ENCODE measurements at places on chromosomes 7 and 10.

- no peak for DNase-seq
Observed at GRCh38 chr10:80407812-80408241, 524 bp upstream of the PRXL2A start.

- peak; percentile 73 for DNase-seq
Observed at GRCh38 chr7:36986948-36987724, 262.8 kb upstream of the AOAH start.

- no peak for DNase-seq
Observed at GRCh38 chr10:99389729-99390480, 40.5 kb downstream of the GOT1 start.

DNA sequence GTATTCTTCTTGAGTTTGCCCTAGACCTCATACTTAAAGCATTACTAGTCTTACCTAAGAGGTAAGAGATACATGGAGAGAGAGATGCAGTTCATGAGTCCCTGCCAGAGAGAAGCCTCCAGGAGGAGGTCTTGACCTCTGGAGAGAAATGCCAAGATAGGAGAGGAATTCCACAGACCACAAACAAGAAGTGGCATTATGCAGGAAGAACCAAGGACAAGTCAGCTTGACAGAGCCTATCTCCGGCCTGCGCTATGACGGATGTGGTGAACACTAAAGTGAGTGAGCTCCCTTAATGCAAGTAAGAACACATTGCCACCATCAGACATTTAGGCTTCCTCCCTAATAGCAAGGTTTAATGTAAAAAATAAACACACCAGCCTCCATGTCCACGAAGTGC lies 27.9 kb upstream of the COL1A2 start:
- DNase-seq, result no peak

GRCh38 chr10:86373251-86373650 lies 6.7 kb upstream of the GRID1 start:
- no peak for DNase-seq

GRCh38 chr10:13095094-13095493 lies 4.9 kb upstream of the OPTN start:
- DNase-seq, result no peak

DNA sequence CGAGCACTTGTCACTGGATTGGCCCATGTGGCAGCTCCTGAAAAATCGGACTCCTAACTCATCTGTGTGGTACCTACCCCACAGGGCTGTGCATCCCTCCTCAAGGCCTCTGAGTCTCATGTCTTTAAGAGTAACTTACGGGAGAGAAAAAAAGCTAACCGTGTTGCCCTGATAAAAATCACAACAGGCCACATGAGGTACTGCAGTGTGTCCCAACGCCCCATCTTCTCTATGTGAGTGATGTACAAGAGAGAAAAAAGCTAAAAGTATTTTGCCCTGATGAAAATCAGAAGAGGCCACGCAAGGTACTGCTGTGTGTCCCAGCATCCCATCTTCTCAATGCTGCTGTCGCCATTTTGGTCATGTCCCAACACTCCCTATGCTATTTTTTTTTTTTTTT lies 41.2 kb upstream of the ADRB1 start:
- DNase-seq, result no peak

DNA sequence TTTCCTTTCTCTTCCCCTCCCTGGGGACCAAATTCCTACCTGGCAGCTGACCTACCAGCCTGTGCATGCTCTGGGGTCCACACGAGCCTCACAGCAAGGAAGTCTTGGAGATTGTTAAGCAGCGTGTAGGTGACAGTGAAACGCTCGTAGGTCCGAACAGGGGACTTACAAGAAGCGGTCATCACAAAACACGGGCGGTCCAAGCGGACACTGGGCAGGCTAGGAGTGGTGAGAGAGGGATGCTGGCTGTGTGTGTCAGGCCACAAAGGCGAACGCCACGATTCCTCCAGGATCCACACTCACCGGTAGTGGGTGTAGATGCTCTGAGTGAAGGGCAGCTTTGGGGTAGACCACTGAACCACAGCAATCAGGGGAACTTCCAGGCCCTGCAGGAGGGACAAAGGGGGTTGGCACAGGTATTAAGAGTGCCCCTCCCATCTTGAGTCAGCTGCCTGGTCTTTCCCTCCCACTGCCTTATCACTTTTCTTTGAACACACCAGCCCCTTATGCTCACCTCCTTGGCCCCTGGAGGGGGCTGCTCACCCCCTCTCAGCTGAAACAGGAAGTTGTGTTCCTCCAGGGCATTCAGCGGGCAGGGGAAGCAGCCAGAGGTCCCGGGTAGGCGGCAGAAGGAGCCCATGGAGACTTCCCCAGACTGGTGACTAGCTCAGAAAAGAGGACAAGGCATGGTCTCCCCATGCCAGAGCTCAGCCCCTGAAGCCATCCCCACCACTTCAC lies 2.0 kb downstream of the TRAPPC14 start:
- peak; percentile 78 for DNase-seq

- DNase-seq, result no peak
Observed at GRCh38 chr7:112182749-112183148, 23.4 kb downstream of the DOCK4 start.

DNA sequence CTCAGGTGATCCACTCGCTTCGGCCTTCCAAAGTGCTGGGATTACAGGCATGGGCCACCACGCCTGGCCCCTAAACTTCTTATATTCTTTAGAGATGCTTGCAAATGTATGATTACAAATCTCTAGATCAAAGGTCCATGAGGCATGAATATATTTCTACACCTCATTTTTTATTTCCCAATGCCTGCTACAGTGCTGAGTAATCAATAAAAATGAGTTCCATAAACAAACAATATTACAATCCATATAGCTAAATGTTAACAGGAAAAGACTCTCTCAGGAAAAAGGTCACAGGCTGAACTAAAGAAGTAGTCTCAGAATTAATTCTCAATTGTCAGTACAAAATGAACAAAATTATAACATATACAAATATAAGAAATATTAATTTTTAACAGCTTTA lies 90.8 kb downstream of the LMBR1 start:
- DNase-seq, result no peak

GRCh38 chr7:7779888-7780287 lies 61.5 kb upstream of the RPA3 start:
- peak; percentile 59 for DNase-seq

DNA sequence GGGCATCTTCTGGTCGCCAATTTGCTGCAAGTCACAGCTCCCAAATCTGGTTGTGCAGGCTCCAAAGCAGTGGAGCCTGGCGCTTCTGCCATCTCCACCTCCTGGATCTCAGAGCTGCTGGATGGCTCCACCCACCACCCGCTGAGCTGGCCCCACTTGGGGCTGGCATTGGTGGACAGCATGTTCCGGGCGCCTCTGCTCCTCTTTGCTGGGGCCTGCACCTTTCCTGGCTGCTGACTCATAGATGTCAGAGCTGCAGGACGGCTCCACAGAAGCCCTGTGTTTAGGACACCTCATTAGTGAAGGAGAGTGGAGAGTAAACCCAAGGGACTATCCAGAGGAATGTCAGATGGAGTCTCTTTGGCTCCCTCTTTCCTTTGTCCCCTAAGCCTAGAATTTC lies 27.4 kb downstream of the MAPK8 start:
- DNase-seq, result no peak

- DNase-seq, result no peak
Observed at GRCh38 chr10:102268375-102268888, 23.1 kb downstream of the GBF1 start.

DNA sequence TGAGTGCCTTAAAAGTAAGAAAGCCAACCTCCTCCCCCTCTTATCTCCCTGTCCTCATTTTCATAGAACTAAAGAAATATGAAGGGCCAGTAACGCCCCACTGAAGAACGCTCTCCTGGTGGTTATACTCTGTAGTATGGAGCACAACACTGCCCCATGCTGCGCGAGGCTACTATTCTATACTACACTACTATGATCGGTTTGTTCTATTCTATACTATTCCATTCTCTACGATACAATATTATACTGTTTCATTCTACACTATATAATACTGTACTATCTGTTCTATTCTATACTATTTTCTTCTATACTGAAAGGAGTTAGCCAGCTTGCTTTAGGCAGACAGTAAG lies 34.8 kb downstream of the DIP2C start:
- no peak for DNase-seq

DNA sequence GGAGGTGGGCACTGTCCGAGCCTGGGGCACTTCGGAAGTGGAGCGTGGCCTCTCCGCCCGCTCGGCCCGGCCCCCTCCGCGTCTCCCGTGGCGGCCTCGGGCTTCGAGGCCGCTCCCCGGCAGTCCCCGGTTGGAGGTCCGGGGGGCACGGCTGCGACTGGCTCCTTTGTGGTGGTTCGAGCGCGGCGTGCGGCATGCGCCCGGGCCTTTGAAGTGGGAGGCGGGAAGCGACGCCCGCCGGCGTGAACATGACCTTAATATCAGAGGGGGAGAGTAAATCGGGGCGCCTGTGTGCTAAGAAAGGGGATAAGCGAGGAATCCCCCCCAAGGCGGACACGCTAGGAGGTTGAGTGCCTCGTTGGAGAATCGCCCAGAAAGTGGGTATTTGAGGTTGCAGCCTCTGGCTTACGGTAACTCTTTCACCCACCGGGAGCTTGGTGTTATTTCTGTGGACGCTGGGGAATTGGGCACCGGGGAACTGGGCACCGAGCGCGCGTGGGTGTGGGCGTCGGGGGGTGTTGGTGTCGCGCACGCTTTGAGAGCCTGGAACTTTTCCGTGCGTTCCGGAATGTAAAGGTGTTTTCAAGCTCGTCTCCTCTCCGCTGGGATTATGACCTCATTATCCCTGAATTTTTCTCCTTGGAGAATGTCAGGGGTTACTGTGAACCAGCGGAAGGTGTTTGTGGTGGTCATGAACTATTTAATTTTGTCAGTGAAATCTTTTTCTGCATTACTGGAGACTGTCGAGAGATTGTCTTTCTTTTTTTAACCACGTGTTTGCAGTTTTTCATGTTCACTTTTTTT lies 660 bp downstream of the SUV39H2 start:
- peak; percentile 38 for DNase-seq

- DNase-seq, result peak; percentile 35
Observed at GRCh38 chr10:133442967-133443924, 10.5 kb upstream of the SCART1 start.
